Activated T-helper 1 cell treated with anti-CD3 and anti-CD28 coated beads, Interleukin-12 subunit alpha, Interleukin-12 subunit beta, Interleukin-2, Interleukin-4 antibody, amounts not matched to agents 30 ng/mL and 10 ng/mL and 1 ng/mL, durations not matched to agents 14 hours and 24 hours and 36 hours (primary cell): ENCODE measurements at places on chromosomes 16 and 17. TPM values are rescaled to one million over a fixed set of nuclear protein-coding genes. Genes with fewer than 3 reads are reported as not detected.

- DNase-seq, result peak; percentile 37
Measured at GRCh38 chr17:63911657-63912100, 621 bp upstream of the CSHL1 start.

- no peak for DNase-seq
Measured at GRCh38 chr16:51040637-51041036, 110.4 kb downstream of the SALL1 start.

SOST gene
- not detected in 2 replicates for total RNA-seq

MYH1 gene
- total RNA-seq, result not detected in 2 replicates

GRCh38 chr16:84562174-84562815, 55.6 kb downstream of the COTL1 start:
- no peak for DNase-seq

- DNase-seq, result peak; percentile 35
Measured at GRCh38 chr16:23948949-23949411, 113.2 kb downstream of the PRKCB start.

GRCh38 chr16:10769381-10769780, 25.7 kb downstream of the NUBP1 start:
- DNase-seq, result no peak

- peak; percentile 87 for DNase-seq
Measured at GRCh38 chr17:42016941-42017865, at the start of gene DNAJC7. Gene DNAJC7 (minus strand): TSS chr17:42017439. CDS start chr17:42017416, 23 bp downstream.

DNA sequence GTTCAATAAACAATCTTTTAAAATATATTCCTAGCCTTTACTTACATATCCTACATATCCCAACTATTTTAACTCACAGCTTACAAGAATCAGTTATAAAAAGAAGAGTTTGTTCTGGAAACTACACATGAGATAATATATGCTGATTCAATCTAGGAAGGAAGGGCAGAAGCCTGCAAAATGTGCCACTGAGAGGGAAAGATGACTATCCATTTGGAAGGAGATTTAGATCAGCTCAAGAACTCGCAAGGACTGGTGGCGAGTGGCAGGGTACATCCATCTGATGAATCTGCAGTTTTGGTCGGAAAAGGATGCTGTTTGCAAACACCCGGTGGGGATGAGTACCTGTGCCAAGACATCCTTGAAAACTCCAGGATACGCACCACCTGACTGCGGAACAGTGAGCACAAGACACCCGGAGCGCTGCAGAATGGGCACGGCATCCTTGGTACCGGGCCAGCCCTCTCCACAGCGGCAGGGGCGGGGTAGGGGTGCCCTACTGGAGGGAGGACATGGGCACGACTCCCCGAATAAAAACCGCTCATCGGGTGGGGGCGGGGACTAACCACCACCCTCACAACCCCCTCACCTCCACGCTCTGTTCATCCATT, 723 bp downstream of the TRIM37 start:
- peak; percentile 63 for DNase-seq

DNA sequence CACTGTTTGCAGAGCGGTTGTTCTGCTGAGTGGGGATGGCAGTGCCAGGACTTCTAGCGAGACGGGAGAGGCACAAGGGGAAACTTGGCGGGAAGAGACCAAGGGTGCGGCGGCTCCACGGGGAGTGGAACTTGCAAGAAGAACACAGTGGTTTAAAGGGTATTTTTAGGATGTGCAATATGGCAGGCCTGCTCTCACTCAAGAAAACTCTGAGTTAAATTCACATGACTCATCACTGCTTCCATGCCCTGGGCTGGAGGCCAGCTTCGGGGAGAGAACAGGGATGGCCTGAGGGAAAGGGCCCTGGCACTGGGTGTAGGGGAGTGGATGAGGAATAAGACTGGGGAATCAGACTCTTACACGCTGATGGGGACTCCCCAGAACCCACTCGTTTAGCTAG, 13.3 kb upstream of the CD300LD start:
- no peak for DNase-seq

TMEM107 gene
- total RNA-seq, result 19.3 and 20.8 TPM in 2 replicates

TMC5 gene
- 0.10 and 0.26 TPM in 2 replicates for total RNA-seq

DNA sequence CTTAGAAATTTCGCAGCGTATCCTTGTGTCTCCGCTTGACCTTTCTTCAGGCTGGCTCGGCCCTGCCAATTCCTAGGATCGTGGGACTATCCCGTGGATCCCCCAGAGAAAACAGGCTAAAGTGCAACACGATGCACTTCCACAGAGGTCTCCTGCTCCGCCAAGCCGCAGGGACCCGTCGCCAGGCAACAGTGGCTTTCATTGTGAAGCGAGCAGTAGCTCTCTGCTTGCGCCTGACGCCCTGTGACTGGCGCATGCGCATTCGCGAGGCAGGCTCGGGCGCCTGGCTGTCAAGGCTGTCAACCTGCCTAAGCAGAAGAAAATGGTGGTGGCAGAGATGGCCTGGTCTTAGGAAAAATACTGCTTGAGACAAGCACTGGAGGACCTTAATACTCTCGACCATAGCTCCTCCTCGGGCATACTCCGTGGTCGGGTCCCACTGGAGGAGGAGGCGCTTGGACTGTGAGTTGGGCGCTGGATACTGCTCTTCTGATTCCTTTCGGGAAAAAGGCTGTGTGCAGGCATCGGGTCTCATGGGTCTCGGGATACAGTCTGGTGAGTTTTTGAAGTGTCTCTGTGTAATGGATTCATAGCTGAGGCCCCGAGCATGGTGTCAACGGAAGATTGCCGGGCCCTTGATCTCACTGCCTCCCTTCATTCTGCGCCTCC, 2336.1 kb downstream of the TP53TG3F start:
- DNase-seq, result no peak

DNA sequence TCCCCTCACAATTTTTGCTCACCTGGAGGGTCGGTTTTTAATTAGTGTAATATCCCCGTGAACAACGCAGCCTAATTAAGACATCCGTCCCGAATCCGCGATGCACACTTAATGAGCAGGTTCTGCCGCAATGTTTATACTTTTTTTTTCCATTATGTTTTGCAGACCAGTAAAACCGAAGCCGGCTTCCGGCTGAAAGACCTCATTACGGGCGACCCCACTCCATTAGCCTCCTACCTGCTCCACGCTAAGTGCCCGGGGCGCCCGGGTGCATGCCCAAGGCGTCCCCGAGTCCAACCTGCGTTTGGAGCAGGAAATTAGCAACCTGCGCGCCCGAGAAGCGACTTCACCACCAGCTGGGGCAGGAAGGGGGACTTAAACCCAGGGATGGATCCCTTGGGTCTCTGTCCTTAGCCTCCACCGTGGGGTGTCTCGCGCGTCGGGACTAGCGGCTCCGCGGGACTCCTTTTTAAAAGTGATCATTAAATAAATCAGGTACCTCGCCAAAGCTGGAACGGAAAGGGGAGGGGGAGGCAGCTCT, 1.7 kb downstream of the RBFOX3 start:
- no peak for DNase-seq

GRCh38 chr17:77590951-77591735, 367.4 kb upstream of the TNRC6C start:
- no peak for DNase-seq

CACNG5 gene
- not detected in 2 replicates for total RNA-seq

DNA sequence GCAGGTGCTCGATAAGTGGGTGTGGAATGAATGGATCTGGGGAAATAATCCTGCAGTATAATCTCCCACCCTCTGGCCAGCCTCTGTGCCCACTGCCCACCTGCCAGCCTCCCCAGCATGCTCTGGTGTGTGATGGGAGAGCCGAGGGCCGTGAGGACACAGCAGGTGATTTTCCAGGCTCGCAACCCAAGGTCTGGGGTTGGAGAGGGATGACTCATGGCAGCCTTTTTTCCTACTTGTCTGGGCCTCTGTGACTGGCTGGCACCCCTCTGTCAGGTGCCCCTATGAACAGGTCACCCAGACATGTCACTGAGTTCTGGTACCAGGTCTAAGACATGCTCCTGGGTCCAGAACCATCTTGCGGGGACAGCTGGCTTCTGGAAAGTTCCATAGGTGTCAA, 385.7 kb upstream of the TNRC6C start:
- no peak for DNase-seq

GRCh38 chr16:55411231-55411630, 67.8 kb upstream of the MMP2 start:
- DNase-seq, result no peak

GRCh38 chr17:58166682-58167081, at the start of gene OR4D2:
Gene OR4D2 (plus strand): TSS chr17:58166982. CDS start chr17:58169656, 2,674 bp downstream.
- no peak for DNase-seq

ADGRG3 gene
- total RNA-seq, result not detected in 2 replicates

TP53TG3F gene
- not detected in 2 replicates for total RNA-seq
